ENCODE measurements at places on chromosomes 1 and 21. TPM values are rescaled to one million over a fixed set of nuclear protein-coding genes. Genes with fewer than 3 reads are reported as not detected.

Gene NFASC
- total RNA-seq, result 1.1 TPM

Gene CYP4A11
- not detected for total RNA-seq

Gene PAX7
- total RNA-seq, result 0.78 TPM

Gene CYP4Z1
- not detected for total RNA-seq

Gene MROH9
- not detected for total RNA-seq

Gene LRRIQ3
- 0.74 TPM for total RNA-seq

Gene ADAMTS1
- 0.08 TPM for total RNA-seq
